ENCODE measurements at places on chromosomes 11 and 22. TPM values are rescaled to one million over a fixed set of nuclear protein-coding genes. Genes with fewer than 3 reads are reported as not detected.
A peak's percentile ranks its signal among the peaks of the same experiment; 100 is the strongest.

The OR52I2 gene
- not detected for total RNA-seq

The DNAJB7 gene
- not detected for total RNA-seq

GRCh38 chr11:19316434-19316833 is 75.7 kb upstream of the E2F8 start:
- DNase-seq = peak; percentile 53

The CREB3L1 gene
- 40.9 TPM for total RNA-seq

- no peak for DNase-seq
These were observed 25.7 kb upstream of the GAL start for GRCh38 chr11:68658661-68659060.

The LRRC55 gene
- 0.16 TPM for total RNA-seq

GRCh38 chr22:41231369-41231768 is 9.4 kb downstream of the CHADL start:
- DNase-seq = no peak

The VPS37C gene
- 15.8 TPM for total RNA-seq

- no peak for DNase-seq
These were observed 4.3 kb upstream of the LMO1 start for GRCh38 chr11:8267831-8268529.

- DNase-seq = no peak
These were observed 30.6 kb upstream of the DRD2 start for GRCh38 chr11:113505541-113506375.

DNA sequence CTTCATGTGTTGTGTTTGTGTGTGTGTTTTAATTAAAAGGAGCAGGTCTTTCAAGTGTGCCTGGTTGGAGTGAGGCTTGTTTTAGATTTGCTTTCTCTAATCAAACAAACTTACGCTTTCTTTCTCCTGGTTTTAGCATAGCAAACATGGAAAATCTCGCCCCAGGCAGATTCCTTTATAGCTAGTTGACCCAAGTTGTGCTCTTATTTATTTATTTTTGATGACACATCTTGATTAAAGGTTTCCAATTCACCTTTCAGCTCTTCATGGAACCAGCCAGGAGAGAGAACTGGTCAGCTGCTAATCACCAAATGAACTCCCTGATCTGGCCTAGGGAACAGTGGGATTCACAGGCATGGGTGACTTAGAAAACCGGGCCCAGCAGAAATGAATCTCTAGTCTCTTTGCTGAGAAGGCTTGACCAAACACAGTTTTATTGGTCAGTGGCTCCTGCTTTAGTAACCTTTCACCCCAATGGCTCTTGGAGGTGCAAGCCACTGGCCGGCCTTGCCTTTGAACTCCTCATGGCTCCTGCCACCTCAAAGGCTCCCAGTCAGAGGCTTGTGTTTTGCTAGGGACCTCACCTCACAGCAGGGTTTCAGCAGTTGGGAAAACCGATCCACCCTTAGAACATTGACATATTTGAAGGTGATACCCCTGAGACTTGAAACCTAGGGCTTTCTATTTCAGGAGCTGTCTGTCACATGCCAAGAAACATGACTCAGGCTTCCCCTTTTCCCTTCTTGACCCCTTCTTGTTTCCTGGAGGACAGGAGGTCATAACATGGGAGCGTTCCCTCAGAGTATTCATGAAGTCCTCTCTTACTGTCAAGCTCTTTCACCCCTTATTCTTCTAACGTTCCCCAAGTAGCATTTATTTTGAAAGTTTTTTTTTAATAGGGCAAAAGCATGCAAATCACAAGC is 48.8 kb downstream of the EXT2 start:
- no peak for DNase-seq

- no peak for DNase-seq
These were observed 9.8 kb downstream of the CD82 start for GRCh38 chr11:44575288-44575672.

The HTR3A gene
- not detected for total RNA-seq

The PRRG4 gene
- total RNA-seq = 0.33 TPM

GRCh38 chr11:71356904-71357303 is 91.3 kb downstream of the DHCR7 start:
- no peak for DNase-seq

DNA sequence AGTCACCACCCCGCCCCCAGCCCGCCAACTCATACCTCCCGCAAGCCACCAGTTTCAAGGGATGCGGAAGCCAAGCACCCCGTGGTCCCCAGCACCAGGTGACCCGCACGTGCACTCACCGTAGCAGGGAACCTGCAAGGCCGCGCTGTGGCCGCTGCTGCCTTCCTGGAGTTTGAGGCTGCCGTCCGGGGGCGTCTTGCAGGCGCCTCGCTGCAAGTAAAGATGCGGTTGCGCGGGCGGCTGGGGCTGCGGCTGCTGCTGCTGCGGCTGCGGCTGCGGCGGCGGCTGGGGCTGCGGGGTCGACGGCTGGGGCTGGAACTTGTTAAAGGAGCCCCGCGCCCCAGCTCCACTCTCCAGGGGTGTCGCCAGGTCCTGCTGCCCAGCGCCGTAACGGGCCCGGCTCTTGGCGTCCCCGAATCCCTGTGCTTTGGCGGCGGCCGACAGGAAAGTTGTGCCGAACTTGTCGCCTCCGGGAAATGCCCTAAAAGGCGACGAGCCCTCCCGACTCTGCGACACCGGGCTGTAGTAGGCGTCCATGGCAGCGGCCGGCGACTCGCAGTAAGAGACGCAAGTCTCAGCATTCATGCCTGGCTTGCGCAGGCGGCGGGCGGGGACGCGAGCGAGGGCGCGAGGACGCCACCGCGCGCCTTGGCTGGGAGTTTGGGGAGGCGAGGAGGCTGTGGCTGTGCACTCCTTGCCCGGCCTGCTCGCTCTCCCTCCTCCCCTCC is at the start of gene ALX4:
Gene ALX4 (minus strand): TSS at position 662 of the 728 bp plus-strand sequence. CDS start 77 bp downstream, at position 585.
- DNase-seq = peak; percentile 53

DNA sequence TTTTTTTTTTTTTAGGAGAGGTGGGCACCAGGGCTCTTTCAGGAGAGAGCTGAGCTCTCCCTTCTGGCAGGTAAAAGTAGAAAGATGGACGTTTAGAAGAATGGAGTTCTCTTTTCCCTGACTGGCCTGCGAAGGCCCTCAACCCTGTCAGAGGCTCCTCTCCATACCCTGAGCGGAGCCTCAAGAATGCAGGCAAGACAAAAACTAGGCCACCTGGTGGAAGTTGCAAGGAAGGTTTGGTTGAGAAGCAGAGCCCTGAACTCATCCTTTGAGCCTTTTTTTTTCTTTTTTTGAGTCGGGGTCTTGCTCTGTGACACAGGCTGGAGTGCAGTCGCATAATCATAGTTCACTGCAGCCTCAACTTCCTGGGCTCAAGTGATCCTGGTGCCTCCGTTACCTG is 1.4 kb downstream of the OTOG start:
- no peak for DNase-seq

The OR51B2 gene
- not detected for total RNA-seq

DNA sequence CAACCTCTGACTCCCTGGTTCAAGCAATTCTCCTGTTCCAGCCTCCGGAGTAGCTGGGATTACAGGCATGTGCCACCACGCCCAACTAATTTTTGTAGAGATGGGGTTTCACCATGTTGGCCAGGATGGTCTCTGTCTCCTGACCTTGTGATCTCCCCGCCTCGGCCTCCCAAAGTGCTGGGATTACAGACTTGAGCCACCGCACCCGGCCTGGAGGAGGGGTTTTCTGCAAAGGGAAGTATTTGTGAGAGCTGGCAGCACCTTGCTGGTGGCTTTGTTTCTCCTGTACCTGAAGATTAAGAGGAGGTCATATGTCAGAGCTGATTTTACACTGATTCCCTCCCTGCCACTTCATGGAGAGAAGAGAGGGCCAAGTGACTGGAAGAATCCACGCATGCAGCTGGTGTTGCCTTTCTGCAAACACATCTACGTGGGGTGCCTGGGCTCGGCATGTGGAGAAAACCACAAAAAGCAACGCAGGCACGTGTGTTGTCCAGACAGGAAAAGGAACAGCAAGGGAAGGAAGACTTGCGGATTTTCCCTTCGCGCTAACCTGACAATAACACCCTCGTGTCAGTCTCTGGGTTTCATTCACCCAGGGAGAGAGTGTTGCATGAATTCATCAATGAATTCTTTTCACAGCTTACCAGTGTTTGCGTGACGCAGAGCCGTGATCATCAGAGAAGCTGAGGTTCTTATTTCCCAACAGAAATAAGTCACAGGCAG is 61.9 kb downstream of the TSPAN18 start:
- DNase-seq = no peak
